ENCODE measurements at places on chromosomes 4 and X.

GRCh38 chr4:66906314-66906713, 639.0 kb downstream of the CENPC start:
- DNase-seq: no peak

DNA sequence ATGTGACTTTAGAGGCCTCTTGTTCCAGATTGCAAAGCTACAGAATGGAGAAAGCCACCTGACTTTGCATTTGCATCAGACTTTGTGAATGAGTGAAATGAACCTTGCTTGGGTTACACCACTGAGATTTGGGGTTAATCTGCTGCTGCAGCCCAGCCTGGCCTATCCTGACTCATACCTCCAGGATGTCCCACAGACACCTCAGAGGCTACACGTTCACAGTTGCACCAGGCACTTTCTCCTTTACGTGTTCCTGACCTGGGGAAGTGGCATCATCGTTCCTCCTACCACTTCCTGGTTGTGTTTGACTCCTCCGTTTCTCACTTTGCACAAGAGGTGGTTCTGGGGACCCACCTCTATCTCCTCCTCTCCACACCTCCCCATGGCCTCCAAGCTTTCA, 9.2 kb upstream of the SORCS2 start:
- DNase-seq: no peak

GRCh38 chrX:26918631-26919030, 544.5 kb downstream of the PPP4R3C start:
- DNase-seq: no peak

DNA sequence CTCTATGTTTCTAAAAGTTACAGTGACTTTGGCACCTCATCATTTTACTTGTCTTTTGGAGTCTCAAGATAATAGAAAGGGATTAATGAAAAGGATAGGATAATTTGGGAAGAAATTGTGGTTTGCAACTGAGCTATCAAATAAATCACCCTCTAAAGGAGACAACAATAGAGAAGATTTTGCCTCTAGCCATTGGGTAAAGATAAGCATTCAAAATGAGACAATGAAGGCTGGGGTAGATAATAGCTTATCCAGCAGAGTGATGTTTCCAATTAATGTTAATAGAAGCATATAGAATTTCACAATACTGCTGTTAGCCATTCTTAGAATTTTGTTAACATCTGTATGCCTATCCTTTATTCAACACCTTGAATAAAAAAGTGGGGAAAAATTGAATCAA, 1177.6 kb downstream of the ADGRL3 start:
- no peak for DNase-seq

- DNase-seq: no peak
Measured at GRCh38 chr4:153628796-153629315, 55.2 kb upstream of the TLR2 start.

DNA sequence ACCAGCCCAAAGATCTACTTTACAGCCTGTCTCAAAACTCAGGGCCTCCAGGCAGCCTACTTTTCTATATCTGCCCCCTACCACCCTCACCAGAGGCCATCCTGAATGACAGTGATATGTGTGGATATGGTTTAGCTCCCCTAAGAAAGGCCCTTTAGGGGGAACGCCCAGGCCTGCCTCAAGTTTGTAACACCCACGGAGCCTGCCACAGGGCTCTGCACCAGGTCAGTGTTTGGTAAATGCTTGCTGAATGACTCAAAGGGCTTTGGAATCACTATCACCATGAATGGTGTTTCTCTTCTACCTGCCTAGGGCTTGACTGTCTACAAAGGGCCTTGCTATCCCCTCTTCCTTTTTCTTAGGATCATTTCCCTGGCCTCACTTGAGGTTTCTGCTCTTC, 11.3 kb upstream of the LONRF3 start:
- DNase-seq: no peak

DNA sequence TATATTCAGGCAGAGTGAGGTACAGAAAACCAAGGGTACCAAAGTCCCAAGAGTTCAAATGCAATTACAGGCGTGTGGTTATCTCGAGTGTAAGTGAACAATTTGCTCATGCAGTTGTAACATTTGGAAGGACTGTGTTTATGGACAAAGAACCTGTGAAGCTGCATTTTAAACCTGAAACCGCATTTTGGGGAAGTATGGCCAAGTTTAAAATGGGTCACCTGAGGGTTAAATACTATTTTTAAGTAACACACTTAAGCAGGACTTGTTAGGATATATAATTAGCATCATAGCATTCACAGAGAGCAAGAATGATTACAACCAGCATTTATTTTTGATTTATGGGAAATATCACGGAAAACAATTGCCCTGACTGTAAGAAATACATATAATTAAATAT, 79.1 kb upstream of the LCORL start:
- DNase-seq: no peak

DNA sequence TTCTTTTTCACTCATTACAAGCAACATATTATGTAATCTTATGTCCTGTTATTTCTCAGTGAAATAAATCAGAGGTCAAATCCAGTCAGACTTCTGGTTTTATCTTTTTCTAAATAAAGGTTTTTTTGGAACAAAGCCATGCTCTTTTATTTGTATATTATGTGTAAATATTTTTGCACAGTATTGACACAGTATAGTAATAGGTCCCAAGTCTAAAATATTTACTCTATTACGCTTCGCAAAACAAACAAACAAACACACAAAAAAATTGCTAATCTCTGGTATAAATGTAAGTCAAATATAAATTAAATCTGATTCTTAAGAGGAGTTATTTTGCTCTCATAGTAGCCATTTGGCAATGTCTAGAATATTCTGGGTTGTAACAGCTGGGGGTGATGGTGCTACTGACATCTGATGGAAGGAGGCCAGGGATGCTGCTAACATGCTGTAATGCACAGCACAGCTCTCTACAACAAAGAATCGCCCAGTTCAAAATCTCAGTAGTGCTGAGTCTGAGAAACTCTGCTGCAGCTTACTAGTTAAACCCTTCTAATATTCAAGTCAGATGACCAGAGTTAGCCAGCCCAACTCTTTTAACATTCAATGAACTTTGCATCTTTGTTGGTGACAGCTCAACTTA, 602.1 kb downstream of the RAB28 start:
- DNase-seq: no peak

Data from activated CD8-positive, alpha-beta memory T cell treated with anti-CD3 and anti-CD28 coated beads for 4 hours (primary cell).